ENCODE measurements at places on chromosomes 16 and 17. TPM values are rescaled to one million over a fixed set of nuclear protein-coding genes. Genes with fewer than 3 reads are reported as not detected.

The MT1E gene
- not detected for polyA plus RNA-seq

The TAT gene
- polyA plus RNA-seq, result not detected

The CX3CL1 gene
- polyA plus RNA-seq, result 4.9 TPM

The ARHGAP44 gene
- 8.1 TPM for polyA plus RNA-seq

The FNDC8 gene
- not detected for polyA plus RNA-seq

The KRTAP9-4 gene
- not detected for polyA plus RNA-seq

The THUMPD1 gene
- 57.1 TPM for polyA plus RNA-seq

The ITGB3 gene
- 0.06 TPM for polyA plus RNA-seq

The SLC52A1 gene
- polyA plus RNA-seq, result not detected

The MRPS7 gene
- 50.6 TPM for polyA plus RNA-seq

The TBC1D3H gene
- not detected for polyA plus RNA-seq

The SDR42E2 gene
- not detected for polyA plus RNA-seq

The TPSB2 gene
- not detected for polyA plus RNA-seq

The PALB2 gene
- polyA plus RNA-seq, result 6.5 TPM

The CMTM1 gene
- 1.3 TPM for polyA plus RNA-seq

The MED1 gene
- polyA plus RNA-seq, result 18.7 TPM

The GPR179 gene
- polyA plus RNA-seq, result not detected

The CREBBP gene
- 3.3 TPM for polyA plus RNA-seq

The HAS3 gene
- 12.5 TPM for polyA plus RNA-seq

The ACBD4 gene
- polyA plus RNA-seq, result 8.4 TPM

The RDM1 gene
- polyA plus RNA-seq, result not detected

The PITPNM3 gene
- polyA plus RNA-seq, result 3.0 TPM

The TRIM37 gene
- polyA plus RNA-seq, result 79.7 TPM

The BEAN1 gene
- polyA plus RNA-seq, result 0.58 TPM

The GAA gene
- polyA plus RNA-seq, result 67.6 TPM

The SALL1 gene
- polyA plus RNA-seq, result 0.22 TPM

The VWA3A gene
- polyA plus RNA-seq, result 0.96 TPM

The TK1 gene
- 1.1 TPM for polyA plus RNA-seq

The CHRNB1 gene
- polyA plus RNA-seq, result 18.2 TPM

The RASD1 gene
- 57.7 TPM for polyA plus RNA-seq

The CIBAR2 gene
- polyA plus RNA-seq, result not detected

The KRT24 gene
- polyA plus RNA-seq, result 0.83 TPM

The TMEM92 gene
- polyA plus RNA-seq, result not detected

The CDH11 gene
- polyA plus RNA-seq, result 23.4 TPM

The SLC16A6 gene
- 15.6 TPM for polyA plus RNA-seq

The SCN4A gene
- not detected for polyA plus RNA-seq

The KRT28 gene
- not detected for polyA plus RNA-seq

The TMEM88 gene
- polyA plus RNA-seq, result 6.7 TPM

The TUBB3 gene
- 2,442 TPM for polyA plus RNA-seq

The TMC8 gene
- polyA plus RNA-seq, result 0.24 TPM

The SAP30BP gene
- 129 TPM for polyA plus RNA-seq

The ZNF469 gene
- not detected for polyA plus RNA-seq

The PYDC1 gene
- polyA plus RNA-seq, result not detected

The TSPOAP1 gene
- 125 TPM for polyA plus RNA-seq

The FLCN gene
- polyA plus RNA-seq, result 33.3 TPM

The CD300H gene
- polyA plus RNA-seq, result not detected

The TBC1D3K gene
- not detected for polyA plus RNA-seq

The KRTAP17-1 gene
- polyA plus RNA-seq, result not detected

The ALOX12B gene
- polyA plus RNA-seq, result 0.31 TPM

The TMC5 gene
- not detected for polyA plus RNA-seq

All from neural cell (in vitro differentiated cells).